Activated CD8-positive, alpha-beta T cell treated with anti-CD3 and anti-CD28 coated beads for 36 hours (primary cell): ENCODE measurements at places on chromosomes 1 and 21. TPM values are rescaled to one million over a fixed set of nuclear protein-coding genes. Genes with fewer than 3 reads are reported as not detected.

Gene PKN2
- total RNA-seq = 18.0 TPM

Gene NBPF12
- 5.9 TPM for total RNA-seq

Gene ATP1A2
- not detected for total RNA-seq

- DNase-seq = peak; percentile 64
These were observed 49.5 kb downstream of the SSBP3 start for GRCh38 chr1:54356680-54357147.

DNA sequence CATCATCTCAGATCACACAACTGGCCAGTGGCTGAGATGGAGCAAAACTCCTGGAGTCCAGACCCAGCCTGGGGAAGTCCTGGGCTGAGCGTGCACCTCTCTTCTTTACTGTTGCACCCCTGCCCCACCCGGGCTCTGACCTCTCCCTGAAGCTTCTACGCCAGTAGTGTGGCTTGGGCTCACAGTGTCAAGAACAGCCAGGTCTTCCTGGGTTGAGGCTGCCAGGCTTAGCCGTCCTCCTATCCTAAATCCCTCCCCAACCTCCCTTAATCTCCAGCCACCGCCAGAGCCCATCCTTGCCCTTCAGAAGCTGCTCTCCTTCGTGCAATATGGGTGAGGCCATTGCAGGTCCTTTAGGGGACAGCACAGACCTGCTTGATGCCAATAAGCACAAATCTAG, 399.2 kb upstream of the VAMP3 start:
- no peak for DNase-seq

DNA sequence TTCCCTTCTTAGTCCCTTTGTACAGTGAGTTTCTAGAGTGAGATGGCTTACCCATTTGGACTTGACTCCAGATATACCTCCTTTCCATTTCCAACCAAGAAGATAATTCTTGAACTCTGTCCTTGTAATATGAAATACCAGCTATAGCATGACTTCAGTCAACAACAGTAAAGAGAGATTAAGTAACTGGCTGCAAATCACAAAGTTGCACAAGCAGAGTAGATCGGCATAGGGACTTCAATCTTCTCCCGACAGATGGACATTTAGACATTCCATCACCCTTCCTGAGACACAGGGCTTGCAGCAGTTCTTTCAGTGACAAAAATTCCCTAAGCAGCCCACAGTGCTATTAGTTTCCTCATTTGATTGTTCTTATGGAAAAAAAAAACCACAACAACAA, 44.6 kb downstream of the JAK1 start:
- no peak for DNase-seq

DNA sequence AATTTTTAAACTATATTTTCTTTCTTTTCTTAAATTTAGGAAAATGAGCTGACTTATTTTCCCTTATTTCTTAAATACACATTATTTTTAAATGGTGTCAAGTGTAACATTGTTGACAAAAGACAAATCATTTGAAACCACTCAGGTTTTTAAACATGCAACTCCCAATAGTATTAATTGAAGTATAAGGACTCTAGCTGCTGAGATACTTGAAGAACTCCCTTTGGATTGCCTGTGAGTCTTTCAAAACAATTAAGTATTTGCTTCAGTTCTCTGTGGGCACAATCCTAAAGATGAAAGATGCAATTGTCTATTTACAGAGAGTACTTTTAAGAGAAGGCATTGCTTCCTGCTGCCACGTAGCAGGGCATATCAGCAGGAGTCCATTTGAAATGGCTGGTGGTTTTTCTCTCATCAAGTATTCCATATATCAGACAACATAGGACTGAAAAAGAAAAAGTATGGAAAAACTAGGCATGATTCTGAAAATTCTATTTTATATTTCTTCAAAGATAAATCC, 373.4 kb downstream of the NEGR1 start:
- no peak for DNase-seq

DNA sequence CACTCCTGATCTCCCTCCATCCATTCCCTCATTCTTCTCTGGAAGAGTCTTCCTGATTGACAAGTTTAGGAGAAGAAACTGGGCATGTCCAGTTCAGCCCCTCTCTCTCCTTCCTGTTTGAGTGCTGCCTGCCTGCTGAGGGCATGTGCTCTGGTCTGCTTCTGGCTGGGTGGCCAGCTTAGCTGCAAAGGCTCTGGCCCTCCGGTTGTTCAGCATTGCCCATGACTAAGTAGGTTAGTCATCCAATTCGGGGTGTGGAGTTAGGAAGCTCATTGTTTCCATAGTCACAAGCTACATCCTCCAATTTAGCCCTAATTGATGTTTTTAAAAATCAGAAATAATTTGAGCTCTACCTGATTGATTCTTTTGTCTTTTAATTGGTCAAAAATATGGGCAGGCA, 25.6 kb upstream of the PLA2G2E start:
- no peak for DNase-seq

DNA sequence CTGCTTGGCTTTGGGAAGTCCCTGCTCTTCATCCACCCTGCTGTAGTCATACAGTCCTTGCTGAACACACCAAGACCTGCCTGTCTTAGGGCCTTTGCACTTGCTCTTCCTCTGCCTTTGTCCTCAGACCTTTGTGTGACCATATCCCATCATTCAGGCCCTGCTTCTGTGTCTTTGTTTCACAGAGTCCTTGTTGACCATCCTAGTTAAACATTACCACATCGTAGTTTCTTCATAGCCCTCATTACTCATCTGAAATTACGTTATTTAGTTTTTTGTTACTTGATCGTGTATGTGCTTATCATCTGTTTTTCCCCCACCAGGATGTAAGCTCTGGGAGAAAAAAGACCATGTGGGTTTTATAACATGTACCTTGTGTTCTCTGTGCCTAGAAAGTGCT, 18.3 kb upstream of the SPRR5 start:
- no peak for DNase-seq

DNA sequence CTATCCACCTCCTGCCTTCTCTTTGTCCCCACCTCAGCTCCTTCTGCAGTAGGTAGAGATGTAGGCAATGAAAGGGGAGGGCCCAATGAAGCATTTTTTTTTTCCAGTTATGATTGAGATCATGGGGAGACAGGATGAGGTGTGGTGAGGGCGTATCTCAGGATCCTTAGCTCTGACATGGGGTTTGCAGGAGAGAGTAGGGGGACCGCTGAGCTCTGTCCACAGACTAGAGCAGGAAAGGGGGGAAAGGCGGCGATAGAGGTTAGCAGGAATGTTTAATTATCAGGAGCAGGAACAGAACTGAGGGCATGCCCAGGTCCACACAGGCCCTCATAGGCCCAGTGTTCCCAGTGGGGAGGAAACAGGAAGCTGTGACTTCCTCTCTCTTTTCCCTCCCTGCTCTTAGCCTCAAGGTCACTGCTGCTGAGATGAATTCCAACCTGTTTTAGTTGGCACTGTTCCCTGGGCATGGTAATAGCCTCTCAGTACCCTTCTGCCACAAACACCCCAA, 901 bp upstream of the RXFP4 start:
- DNase-seq = no peak

- DNase-seq = no peak
These were observed 2.6 kb downstream of the TUFT1 start for GRCh38 chr1:151542710-151543129.
